ENCODE measurements at places on chromosomes 7 and 10.

DNA sequence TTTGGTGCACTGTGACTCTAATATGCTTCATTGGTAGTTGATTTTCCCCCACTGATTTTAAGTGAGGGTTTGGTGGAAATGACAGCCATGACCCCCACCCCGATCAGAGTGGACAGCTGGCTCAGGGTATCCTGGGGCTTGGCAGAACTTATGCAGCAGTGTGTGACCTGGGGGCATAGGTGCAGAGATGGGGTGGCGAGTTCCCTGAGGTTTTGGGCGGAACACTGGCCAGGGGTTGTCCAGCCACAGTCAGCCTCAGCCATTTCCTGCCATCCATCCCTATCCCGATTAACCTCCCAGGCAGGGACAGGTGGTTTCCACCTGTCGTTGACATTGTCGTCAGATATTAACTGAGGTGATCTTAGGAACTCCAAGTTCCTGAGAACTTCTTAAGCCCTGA is 155.8 kb upstream of the CHST15 start:
- no peak for DNase-seq

- DNase-seq, result no peak
Observed at GRCh38 chr7:50068026-50068425, 25.0 kb downstream of the ZPBP start.

DNA sequence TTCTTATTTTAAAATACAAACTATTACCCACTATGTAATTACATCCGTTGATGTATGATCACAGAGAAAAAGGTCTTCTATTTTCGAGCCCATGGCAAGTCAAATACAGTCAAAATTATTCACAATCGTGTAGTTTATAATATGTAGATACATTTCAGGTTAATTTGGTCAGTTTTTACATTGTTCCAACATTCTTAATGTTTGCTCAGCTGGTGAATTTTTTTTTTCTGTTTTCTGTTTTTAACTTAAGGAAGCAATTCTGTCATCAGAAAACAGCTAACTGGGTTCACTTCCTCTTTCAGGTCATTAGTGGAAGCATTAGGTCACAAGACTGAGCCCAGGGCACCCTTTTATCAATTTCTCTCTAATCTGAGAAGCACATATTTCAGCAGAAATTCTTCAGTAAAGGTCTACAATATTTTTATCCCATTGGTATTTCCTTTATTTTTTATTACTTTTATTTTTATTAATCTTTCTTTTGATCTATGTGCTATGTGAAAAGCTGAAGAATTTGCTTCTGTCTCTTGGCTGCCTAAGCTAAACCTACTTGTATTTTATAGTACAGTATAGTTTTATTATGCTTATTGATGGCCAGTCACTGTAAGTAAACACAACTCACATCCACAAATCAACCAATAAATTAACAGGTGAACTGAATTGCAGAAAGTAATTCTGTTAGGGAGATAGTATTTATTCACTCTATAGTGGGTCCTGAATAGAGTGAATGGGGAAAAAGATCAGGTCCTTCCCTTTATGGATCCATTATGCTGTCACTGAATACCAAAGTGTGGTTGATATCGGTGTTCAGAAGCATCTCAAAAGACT is 84.6 kb downstream of the ICA1 start:
- DNase-seq, result no peak

- DNase-seq, result no peak
Observed at GRCh38 chr7:80411621-80412020, 100.2 kb downstream of the GNAT3 start.

DNA sequence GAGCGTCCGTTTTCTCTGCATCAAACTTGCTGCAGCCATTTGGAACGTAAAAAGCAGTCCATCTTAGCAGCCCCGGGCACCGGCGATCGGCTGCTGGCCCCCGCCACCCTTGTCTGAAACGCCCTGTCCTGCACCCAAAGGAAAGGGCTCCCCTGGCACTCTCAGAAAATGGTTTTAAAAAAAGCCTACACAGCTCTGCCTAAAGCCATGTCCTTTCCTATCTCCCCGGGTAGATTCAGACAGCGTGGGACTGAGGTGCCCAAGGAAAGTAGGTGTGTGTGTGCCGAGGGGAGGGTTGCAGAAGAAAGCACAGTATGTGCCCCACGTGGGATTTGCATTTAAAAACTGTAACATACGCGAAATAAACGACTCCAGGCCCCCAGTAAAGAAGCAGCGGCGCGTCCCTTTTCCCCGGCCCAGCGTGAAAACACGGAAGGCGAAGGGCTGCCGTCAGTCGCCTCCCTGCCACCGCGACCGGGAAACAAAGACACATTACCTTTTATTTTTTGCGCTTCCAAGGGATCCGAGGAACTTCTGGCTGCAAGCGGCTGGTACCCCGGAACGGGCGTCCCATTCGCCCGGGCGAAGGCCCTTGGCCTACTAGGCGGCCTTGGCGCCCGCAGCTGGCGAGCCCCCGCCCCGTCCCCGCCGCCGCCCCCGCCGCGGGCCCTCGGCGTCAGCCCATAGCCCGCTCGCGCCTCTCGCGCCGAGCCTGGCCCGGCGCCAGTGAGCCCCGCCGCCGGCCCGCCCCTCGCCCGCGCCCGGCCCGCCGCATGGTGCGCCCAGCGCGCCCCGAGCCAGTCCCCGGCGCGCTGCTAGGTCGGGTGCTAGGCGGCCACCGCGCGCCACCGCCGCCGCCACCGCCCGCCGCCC is 304.6 kb downstream of the PRPF18 start:
- no peak for DNase-seq

DNA sequence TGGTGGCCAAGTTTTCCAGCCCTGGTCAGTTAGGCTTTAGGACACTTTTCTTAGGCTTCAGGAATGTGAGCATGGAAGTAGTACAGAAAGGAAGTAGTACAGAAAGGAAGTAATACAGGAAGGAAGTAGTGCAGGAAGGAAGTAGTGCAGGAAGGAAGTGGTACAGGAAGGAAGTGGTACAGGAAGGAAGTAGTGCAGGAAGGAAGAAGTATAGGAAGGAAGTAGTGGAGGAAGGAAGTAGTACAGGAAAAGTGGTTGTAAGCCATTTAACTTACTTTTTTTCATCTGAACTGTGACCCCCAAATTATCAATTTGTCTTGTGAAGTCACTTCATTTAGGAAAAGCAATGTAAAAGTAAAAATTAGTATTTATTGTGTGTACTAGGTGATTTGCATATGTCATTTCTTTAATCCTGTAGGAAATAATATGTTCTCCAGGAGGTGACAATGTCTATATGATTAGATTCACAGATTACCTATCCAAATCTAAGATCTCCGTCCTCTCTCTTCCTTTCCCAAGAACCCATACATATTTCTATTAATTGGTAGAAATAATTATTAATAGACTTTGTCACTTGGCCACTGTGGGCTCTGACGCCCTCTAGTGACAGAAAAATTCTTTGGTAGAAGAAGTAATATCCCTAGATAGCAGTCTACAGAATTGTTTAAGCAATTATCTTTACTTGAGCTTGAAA is 3.9 kb upstream of the FAS start:
- no peak for DNase-seq
